ENCODE measurements at places on chromosomes 3 and 15. TPM values are rescaled to one million over a fixed set of nuclear protein-coding genes. Genes with fewer than 3 reads are reported as not detected.

DNA sequence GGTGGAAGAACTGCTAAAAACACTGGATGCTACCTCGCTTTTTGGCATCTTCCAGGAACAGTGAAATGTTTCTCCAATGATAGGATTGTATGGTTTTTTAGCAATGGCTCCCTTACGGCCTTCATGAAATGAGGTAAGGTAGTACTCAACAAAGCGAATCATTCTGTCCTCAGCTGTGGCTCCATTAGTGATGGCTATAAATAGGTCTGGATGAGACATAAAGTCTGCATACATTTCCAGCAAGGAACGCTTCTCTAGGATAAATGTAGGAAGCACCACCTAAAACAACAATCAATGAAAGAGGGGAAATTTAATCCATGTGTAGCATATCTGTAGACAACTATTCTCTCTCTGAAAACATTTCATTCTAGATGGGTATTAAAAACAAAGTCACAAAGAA is 32.4 kb upstream of the SNX4 start:
- DNase-seq = no peak

DNA sequence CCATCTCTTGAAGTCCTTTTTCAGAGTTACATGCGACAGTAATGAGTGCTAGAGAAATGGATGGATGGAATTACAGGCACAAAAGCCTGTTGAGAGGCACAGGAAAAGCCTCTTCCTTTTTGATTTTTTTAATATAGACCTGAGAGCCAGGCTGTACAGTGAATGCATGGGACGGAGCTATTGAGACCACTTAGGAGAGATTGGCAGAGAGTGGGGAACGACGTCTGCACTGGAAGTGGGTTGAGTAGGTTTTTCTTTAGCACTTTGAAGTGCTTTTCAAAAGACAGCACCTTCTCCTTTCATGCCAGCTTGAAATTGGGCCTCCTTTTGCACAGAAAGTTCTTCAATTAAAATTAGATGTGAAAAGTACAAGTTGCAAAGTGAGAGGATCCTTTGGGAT is 37.0 kb downstream of the GLDN start:
- DNase-seq = no peak

Gene FEZF2
- total RNA-seq = not detected

DNA sequence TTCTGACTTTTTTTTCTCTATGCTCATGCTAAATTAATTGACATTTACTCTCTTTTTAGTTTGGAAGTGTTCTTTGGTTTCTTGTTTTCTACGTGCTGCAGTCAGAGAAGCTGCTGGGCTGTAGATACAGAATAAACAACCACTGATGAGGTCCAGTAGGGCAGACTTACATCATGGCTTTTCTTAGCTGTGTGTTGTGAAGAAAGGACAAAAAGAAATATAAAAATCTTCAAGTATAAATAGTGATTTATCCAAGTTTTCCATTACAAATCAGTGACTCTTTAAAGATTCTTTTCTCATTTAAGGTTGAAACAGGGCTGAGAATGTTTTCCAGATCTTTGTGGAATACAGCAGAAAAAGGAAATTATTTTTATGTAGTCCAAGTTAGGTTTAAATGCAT is 122.2 kb downstream of the CMSS1 start:
- no peak for DNase-seq

Data from HT-29 (cell line).